ENCODE measurements at places on chromosomes 5 and 9.

- no peak for DNase-seq
These were observed 1041.0 kb downstream of the TLE1 start for GRCh38 chr9:80648336-80648735.

DNA sequence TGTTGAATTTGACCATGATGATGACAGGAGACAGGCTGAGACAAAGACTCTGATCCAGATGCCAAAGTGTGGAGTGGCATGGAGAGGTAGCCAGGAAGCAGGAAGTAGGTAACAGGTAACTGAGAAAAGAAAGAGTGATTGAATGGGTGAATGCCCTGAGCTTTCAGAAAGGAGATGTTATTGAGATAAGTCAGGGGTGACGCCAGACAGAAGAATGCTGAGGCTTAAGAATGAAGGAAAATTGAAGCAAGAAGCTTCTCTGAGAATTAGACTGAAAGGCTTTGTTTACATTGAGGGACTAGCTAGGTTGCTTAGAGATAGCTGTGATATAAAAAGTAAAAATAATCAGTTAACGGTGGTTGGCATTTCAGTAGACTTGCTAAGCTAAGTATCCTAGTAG is 165.7 kb downstream of the PSAT1 start:
- DNase-seq, result no peak

- no peak for DNase-seq
These were observed 77.5 kb downstream of the DAB2IP start for GRCh38 chr9:121728916-121729315.

DNA sequence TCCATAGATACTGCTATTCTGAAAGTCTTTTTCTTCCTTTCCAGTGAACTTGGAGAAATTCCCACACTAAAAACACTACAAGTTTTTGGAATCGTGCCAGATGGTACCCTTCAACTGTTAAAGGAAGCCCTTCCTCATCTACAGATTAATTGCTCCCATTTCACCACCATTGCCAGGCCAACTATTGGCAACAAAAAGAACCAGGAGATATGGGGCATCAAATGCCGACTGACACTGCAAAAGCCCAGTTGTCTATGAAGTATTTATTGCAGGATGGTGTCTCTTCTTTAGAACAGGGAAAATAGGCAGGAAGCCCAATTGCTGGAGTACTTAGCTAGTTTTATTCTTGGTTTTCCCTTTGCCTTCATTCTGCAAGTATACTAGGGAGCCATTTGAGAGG is 29.9 kb downstream of the SKP2 start:
- DNase-seq, result no peak

- no peak for DNase-seq
These were observed 373.6 kb downstream of the ADGRV1 start for GRCh38 chr5:90932052-90932699.

- no peak for DNase-seq
These were observed 471.8 kb downstream of the KIF4B start for GRCh38 chr5:155485386-155485785.

DNA sequence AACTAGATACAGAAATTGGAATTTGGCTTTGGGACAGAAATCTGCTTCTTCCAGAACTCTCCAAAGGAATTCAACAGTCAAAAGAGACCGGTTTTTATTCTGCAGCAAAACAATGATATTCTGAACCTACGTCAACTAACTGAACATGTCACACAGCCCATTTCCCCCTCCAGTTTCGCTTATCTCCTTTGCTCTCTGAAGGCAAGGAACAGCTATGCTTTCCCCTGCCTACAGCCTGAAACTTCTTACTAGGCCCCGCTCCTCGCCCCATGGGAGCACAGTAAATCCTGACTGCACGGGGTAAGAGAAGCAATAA is 488 bp downstream of the SKIC3 start:
- DNase-seq, result no peak

DNA sequence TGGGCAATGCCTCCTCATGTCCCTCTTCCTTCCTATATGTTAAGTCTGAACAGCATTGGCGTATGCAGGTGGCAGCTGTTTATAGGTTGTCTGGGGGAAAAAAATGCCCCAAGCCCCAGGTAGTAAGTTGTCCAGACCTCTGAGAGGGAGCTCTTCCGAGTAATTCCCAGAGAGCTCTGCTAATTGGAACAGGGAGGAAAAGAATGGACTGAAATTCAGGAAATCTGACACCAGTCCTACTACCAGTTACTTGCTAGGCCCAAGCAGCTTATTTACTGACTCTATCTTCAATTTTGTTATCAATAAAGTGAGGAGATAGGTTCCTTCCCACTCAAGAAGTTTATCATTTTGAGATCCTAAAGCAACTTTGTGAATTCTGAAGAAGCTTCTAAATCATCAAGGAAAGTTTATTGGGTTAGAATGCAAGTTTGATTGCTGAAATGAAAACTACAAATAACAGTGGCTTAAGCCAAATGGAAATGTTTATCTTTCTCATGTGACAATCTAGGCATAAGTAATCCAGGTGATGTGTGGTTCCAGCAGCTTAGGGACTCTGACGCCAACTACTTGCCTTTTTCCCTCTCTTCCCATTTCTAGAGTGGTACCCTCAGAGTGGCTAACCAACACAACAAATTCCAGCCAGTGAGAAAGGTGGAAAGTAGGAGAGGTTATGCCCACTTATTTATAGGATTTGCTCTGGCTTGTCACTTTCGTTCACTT is 5.6 kb downstream of the STK32A start:
- DNase-seq, result no peak

DNA sequence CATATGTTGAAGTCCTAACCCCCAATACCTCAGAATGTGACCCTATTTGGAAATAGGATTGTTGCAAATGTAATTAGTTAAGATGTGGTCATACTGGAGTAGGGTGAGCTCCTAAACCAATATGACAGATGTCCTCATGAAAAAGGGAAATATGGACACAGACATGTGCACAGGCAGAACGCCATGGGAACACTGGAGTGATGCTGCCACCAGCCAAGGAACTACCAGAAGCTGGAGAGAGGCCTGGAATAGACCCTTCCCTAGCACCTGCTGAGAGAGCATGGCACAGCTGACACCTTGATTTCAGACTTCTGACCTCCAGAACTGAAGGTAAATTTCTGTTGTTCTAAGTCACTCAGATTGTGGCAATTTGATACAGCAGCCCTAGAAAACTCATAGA is 110.8 kb downstream of the CTNND2 start:
- no peak for DNase-seq

DNA sequence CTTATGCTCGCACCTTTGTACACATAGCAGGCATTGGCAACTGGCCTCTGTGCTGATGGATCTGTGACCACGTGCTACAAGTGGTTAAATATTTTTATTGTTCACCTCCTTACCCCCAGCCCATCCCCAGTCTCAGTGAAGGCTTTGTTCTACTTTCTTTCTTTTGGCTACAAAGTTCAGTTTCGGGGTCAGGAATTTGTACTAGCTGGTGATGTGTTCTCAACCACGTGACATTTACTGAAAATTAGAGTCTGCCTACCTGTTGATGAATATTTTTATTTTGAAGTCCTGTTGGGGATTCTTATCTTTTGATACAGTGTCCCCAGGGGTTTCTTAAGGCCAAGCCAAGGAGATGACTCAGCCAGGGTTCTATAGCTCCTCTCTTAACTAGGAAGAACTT is 47.8 kb downstream of the C9orf57 start:
- DNase-seq, result no peak

GRCh38 chr5:151156507-151157420 is 815 bp downstream of the ANXA6 start:
- DNase-seq, result no peak

DNA sequence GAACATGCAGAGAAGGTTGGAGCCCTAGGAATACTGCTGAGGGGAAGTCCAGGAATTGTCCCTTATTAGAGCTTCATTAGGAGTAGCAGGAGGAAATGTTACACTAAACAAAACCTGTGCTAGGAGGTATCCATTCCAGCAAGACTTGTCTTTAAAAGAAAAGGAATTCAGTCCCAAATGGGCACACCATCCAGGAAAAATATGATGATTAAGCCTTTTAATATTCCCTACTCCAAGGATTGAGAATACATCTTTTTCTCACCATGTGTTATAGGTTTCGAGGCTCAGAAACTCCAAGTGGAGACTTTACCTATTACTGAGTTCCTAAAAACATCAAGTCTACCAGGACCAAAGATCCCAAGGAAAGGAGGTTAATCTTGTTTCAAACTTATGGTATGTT is 179.3 kb downstream of the MCTP1 start:
- DNase-seq, result no peak

DNA sequence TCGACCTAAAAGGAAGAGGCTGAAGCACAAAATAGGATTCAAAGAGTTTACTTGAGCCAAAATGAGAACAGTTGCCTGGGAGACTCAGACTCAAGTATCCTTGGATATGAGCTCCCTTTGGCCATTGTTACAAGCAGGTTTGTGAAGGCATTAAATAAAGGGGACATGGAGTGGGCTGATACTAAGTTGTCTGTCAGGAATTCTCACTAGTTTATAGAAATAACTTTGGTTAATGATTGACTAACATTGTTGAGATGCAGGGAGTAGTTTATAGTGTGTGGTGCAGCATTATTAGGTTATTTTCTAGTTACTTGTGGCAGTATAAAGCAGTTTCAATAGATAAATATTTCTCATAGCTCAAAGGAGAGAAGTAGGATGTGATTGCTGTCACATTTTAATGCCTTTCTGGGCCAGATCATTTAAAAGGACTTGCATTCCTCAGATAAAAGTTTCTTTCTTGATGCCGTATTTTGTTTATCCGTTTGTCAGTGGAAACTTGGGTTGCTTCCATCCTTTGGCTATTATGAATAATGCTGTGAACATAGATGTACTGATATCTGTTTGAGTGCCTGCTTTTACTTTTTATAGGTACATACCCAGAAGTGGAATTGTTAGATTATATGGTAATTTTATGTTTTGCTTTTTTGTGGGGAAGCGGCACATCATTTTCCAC is 9.1 kb downstream of the AP3S1 start:
- DNase-seq, result no peak

- DNase-seq, result peak; percentile 9
These were observed 22.4 kb downstream of the ABITRAM start for GRCh38 chr9:108956631-108957026.
